ENCODE measurements at places on chromosomes 2 and 18.

GRCh38 chr2:168427451-168427850 is 28.6 kb upstream of the CERS6 start:
- DNase-seq, result no peak

DNA sequence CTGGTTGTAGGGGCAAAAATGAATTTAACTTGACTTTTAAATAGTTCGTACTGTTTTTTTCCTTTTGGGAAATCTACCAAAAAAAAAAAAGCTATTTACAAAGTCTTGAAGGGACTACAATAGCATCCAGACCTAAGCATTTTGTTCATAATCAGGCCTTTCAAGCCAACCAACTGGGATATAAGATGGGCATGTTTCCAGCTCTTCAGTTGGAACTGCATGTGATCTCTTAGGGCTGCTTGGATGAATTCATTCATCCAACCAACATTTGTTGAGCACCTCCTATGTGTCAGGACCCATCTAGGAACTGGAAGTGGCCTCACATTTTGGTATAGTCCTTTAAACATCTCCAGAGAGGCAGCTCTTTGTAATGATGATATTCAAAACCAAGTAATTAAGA is 98.6 kb downstream of the AAK1 start:
- no peak for DNase-seq

DNA sequence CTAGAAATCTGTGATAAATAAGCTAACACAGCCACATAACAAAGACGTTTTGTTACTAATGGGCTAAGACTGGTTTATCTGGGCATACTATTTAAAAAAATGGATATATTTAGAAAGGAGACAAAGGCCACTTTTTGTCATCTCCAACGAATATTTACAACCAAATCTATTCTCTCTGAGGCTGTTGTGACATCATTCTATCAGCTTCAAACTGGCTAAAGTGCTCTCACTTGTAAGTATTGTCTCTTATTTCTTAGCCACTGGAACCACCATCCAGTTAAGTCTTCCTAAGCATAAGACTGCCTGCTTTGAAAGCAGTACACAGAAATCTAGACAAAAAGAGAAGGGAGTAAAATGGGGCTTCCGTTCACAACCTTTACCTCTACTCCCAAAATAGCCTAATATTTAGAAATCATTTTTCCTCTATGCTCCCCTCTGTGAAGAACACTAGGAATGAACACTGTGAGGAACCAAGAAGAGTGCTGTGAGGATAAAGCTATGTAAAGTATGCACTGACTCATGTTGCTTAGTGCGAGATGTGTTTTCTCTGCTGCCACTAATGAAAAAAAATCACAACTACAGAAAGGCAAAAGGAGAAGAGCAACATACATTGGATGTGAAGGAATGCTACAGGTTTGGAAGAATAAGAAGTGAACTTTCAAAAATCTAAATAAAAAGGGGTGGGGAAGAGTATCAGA is 264.1 kb downstream of the EXOC6B start:
- no peak for DNase-seq

DNA sequence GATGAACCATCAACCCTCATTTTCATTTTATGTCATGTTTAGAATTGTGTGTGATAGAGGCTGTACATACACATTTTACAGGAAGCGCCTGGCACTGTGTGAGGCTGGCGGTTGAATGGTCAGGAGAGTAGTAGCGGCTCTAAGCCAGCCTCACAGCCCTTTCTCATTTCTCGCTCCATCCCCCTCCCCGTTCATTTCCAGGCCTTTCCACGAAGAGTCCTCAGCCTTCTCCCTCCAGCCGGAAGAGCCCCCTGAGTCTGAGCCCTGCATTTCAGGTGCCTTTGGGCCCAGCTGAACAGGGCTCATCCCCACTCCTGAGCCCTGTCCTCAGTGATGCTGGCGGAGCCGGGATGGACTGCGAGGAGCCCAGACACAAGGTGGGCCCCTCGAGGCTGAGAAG is 51.8 kb downstream of the STK25 start:
- no peak for DNase-seq

DNA sequence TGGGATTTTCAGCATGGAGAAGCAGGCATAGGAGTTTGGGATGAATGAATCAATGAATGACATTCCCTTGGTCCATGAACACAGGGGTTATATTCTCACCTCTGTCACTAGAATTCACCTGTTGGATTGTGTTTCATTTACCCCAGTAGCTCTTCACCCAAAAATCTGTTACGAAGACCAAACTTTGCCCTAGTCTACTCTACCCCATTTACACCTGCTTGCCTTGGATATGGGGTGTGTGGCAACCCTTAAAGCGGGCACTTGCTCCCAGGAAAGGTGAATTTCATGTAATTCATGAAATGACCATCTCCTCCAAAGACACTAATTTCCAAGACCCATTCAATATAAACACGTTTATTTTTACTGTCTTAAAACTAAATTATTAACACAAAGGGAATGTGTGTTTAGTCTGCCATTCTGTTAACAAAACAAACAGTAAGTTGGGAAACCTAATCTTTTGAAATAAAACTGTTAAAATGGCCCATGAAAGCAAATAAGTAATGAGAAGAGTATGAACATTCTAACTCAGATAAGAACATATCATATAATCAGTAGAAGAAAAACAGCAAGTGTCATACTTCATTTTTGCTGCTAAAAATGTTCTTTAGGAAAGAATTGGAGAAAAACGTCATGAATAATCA is 268.0 kb downstream of the NAPG start:
- no peak for DNase-seq

DNA sequence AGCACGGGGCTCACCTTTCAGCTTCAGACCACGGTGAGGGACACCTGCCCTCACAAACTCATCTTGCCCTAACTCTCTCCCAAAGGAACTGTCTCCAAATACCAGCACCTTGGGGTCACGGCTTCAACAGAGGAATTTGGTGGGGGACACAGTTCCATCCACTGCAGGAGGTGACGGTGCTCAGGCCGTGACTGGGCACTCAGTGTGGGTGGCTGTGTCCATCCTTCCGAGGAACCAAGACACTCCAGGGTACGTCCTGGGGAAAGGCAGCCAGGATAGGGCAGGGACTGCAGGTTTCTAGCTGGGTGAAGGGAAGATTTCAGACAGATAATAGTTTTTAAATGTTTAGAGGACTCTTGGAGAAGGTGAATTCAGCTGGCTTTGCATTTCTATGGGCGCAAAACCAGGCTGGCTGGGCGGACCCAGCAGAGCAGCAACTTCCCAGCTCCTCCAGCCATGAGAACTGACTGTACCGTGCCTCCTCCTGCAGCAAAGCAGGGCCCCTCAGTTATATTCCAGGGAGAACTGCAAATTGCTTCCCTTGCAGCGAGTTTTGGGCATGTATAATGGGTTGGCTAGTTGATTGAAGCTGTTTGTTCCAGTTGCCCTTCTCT is 23.9 kb upstream of the ALLC start:
- DNase-seq, result no peak

- no peak for DNase-seq
Measured at GRCh38 chr18:47558110-47558750, 306.8 kb upstream of the SKOR2 start.

DNA sequence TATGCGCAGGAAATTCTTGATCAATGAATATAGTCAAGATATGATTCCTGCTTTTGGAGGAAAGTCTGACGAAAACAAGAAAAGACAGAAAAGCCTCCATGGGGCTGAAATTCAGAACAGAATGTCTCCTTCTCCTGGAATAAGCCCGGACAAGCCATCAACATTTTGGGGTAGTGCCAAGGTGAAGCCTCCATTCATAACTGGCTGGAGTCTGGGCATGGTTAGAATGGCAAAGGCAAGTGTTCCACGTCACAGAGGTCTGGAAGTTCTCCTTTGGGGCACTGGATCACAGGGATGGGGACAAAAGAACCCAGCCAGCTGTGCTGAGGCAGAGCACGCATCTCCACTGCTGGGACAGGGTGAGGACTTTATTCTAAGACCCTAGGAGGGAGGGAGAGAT is 505.7 kb downstream of the CMPK2 start:
- no peak for DNase-seq

DNA sequence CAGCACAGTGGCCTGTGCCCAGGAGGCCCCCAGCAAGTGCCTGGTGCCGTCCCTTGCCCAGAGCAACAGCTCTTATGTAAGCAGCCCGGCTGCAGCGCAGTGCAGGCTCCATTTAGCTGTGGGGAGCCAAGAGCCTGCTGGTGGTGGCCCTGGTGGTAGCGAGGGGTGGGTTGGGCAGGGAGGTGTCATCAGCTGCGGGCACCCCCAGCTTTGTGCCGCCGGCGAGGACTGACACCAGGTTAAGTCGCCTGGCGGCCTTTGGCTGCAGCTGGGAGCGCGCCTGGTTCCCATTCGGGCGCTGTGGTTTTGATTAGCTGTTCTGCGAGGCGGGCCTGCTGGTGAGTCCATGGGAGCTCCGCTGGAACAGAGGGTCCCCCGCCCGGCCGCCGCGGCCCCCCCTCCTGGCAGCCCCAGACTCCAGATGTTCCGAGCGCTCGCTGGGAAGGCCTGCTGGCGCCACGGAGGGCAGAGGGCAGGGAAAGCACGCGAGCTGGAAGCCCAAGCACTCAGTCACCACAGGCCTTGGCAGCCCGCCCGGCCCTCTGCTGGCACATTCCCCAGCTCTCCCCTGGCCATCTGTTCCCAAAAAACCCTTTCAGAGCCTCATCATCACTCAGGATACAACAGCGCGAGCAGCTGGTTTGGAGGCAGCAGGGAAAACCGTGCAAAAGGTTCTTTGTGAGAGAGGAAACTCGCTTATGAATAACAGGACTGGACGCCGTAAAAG is 18.4 kb downstream of the ATOH8 start:
- no peak for DNase-seq

DNA sequence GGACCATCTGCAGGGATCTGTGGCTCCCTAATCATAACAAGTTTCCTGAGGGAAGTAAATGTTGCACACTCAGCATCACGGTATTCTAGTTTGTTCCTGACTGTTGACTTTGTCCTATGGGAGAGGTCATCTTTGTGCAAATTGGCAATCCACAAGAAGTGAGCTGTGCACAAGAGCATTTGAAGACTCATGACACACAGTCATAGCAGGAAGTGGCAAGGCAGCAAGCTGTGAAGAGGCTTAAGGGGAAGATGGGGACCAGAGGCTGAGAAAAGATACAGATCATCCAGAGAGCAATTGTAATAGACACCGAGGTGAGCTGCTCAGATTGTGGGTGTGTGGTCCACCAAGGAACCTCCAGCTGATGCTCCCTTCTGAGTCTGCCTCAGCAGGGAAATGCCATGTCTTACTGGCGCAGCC is 2.7 kb downstream of the TNP1 start:
- no peak for DNase-seq

DNA sequence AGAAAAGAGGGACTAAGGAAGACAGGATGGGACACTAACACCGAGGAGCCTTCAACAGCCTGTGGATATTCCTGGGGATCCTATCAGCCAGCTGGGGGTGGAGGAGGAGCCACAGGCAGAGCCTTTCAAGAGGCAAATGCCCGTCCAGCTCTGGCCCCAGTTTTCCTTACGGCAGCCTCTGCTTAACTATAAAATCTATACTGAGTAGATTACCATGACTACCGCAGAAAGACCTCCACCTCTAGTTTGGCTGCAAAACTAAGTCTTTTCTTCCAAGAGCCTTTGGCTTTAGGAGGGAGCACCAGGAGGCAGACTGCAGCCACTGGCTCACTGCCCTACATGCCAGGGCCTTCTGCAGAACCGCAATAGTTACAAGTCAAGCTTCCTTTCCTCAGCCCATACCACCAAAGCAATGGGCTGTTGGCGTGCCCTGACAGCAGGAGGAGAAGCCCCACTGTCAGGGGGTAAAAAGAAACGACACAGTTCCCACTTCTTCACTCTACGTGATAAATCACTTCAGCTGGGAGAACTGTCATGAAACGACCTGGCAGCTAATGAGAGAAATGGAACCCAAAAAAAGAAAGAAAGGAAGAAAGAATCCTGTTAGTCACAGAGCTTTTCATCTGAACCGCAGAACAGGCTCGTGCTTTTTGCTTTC is 25.1 kb upstream of the CREB1 start:
- no peak for DNase-seq

DNA sequence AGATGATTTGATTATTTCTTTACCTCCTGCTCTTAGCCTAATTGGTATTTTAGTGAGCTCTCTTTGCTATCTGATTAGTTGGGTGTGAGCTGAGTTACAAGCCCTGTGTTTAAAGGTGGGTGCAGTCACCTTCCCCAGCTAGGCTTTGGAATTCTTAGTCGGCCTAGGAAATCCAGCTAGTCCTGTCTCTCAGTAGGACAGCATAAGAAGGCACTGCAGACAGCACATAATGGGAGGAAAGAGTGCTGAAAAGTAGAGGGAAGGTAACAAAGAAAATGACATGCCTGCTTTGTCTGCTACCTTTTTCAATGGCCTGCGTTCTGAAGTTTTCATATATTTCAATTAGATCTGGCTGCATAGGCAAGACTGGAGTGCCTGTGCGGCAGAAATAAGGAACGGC is 1794.0 kb upstream of the CELF4 start:
- no peak for DNase-seq

DNA sequence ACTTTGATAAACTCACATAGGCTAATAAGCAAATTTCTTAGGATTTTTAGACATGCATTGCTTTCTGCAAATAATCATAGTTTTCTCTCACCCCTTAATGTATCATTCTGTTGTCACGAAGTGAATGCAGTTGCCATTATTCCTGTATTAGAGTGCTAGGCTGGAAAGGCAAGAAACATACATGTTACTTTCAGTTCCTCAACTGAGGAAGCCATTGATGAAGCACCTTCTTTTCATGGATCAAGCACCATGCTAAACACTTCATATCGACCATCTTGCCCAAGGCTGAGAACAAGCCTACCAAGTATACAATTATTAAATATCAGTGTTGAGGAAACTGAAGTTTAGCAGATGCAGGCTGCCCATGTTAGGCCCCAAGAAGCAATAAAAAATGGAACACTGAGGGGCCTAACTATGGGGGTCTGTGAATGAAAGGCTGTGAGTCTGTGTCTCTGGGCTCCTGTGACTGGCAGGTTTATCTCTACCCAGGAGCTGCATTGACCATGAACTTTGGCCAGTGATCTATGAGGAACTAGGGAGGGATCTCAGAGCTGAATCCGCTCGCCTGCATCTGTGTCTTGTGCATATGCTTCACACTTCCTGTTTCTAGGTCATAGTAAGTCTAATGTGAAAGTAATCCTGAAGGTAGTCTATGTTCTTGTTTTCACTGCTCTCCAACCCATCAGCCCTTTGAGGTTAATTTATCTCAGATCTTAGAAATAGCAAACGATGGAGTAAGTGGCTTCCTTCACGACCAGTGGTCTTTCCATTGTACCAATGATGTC is 16.0 kb upstream of the TSPYL6 start:
- no peak for DNase-seq

DNA sequence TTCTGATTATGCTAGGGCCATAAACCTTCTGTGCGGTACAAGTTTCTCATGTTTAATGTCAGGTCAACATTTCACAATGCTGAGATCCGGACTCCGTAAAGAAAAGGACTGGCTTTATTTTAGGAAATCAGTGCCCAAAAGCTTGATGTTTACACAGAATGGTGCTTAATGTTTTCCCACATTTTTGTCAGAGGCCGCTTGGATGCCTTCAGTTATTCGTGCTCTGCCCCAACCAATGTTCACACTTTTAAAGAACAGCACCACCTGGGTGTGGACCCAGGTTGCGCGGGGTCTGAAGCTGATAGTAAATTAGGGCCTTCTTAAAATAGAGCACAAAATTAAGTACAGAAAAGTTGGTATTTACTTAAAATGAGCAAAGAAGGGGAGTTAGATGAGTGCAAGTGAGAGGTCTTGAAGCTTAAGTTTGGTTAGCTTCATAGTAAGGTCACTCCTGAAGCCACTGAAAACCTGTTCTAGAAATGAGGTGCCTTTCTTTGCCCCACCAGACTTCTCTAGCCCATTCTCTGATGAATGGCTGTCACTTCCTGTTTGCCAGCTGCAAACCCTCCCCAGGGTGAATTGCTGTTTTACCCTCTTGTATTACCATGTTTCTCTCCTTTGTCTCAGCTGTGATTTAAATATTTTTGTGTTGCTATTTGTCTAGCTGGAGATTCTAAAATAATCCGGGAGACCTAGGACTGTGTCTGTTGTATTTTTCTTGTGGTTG is 20.5 kb downstream of the SLC3A1 start:
- DNase-seq, result no peak
